ENCODE measurements at places on chromosomes 6 and 20.

- no peak for DNase-seq
Measured at GRCh38 chr6:163702736-163703135, 288.2 kb downstream of the QKI start.

- DNase-seq: no peak
Measured at GRCh38 chr6:90874931-90875330, 288.1 kb upstream of the MAP3K7 start.

DNA sequence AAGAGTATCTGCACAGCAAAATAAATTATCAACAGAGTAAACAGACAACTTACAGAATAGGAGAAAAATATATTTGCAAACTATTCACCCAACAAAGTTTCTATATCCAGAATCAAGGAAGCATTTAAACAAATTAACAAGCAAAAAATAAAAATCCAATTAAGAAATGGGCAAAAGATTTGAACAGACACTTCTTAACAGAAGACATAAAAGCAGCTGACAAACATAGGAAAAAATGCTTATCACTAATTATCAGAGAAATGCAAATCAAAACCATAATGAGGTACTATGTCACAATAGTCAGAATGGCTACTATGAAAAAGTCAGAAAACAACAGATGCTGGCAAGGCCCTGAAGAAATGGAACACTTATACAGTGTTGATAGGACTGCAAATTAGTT is 434.2 kb upstream of the ADGRB3 start:
- no peak for DNase-seq

GRCh38 chr20:1460275-1460674 is 6.4 kb downstream of the NSFL1C start:
- no peak for DNase-seq

DNA sequence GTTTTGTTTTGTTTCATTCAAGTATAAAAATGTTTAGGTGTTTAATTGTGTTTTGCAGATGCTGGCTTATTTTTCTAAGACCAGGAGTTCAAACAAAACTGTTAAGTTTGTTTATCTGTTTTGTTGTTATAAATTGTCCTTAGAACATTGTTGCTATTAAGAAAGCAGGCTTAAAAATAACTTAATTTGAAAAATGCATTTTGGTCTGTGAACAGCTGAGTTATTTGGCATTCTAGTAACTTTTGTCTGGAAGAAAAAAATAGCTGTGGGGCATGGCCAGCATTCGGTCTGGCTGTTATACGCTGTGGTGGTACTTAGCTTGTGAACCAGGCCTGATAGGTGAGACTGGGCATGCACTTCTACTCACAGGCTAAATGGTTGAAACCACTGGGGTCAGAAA is 37.8 kb downstream of the SLX4IP start:
- DNase-seq: no peak

- DNase-seq: no peak
Measured at GRCh38 chr6:10210052-10210451, 204.8 kb downstream of the TFAP2A start.

DNA sequence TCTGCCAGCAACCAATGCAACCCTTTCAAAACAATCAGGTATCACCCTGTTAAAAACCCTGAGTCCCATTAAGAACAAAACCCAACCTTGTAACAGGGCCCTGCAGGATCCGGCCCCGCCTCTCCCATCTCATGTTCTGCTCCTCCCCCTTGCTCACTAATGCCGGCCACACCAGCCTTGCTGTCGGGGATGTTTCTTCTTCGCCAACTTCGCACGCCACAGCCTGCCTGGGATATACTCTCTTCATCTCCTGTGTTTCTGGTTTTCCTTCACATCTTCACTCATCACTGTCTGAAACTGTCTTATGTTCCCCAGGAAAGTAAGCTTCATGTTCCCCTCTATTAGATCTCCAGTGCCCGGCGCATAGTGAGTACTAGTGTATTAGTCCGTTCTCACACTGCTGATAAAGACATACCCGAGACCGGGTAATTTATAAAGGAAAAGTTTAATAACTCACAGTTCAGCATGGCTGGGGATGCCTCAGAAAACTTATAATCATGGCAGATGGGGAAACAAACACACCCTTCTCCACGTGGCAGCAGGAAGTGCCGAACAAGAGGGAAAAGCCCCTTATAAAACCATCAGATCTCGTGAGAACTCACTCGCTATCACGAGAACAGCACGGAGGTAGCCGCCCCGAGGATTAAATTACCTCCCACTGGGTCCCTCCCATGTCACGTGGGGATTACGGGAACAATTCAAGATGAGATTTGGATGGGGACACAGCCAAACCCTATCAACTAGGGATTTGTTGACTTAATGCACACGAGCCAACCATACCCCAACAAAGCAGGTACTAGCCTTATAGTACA is 5.1 kb downstream of the TP53RK start:
- no peak for DNase-seq

DNA sequence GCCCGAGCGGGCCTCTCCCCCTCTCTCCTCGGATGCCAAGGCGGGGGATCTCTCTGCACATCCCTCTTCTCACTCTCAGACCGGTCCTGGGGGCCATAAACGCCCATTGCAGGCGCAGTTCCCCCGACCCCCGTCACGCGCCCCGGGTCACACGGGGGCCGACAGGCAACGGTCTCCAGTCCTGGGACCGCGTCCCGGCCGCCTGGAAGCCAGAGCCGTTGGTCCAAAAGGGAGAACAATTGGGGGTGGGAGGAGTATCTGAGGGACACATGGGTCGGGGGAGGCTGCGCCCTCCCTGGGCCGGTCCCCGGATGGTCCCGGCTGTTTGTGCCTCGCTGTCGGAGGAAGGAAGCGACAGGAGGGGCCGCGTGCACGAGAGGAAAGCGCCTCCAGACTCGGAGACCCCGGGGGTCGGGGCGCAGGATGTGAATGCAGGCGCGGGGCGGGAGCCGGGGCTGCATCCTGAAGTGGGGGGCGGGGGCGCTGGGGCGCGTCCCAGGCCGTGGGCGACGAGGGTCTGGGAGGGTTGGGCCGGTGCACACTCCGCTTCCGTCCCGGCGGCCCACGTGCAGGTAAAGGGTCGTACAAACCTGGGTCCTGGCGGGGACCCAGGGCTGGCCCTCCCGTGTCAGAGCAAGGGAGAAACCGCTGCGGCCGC is 903 bp downstream of the SLC4A11 start:
- no peak for DNase-seq

DNA sequence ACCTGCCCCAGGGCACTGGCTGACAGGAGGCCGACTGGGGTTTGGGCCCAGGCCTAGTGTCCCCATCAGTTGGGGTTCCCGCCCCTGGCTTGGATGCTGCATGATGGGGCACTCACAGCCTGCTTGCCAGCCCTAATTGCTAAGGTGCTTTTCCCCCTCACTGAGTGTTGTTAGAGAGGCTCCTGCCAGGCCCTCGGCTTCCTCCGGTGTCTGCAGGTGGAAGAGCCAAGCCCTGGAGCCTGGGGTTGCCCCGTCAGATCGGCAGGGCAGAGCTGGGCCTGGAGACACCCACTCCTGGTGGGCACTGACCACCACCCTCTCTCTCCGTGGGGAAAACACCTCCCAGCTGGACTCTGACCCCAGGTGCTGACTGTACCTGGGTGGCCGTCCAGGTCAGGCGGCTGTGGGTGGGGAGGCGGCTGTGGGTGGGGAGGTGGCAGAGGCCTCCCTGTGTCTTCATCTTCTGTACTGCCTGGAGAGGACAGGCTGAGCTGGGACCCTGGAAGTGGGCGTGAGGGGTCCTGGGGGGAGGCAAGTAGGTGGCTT is 6.0 kb upstream of the CABLES2 start:
- no peak for DNase-seq

DNA sequence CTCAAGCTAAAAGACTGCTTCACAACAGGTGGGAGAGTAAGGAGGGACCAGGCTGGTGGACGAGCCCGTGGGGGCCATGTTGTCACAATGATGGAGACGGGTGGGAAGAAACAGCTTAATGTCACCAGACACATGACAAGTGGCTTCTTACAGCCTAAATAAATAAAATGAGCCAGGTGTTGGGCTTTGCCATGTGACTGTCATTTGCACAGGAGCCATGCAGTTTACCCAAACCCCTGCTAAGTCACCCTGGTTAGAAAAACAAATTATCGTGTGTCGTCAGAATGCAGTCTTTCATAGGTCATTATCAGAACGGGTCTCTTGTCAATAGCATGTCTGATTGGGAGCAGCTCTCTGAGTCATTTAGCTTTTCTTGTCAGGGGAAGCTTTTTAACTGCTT is 18.5 kb downstream of the BTBD3 start:
- peak; percentile 81 for DNase-seq

GRCh38 chr6:12718015-12718414 is 1.4 kb downstream of the PHACTR1 start:
- DNase-seq: no peak

- DNase-seq: peak; percentile 78
Measured at GRCh38 chr20:41173161-41173721, 35.9 kb downstream of the PLCG1 start.

- DNase-seq: no peak
Measured at GRCh38 chr20:14232650-14233049, 104.8 kb downstream of the FLRT3 start.

- DNase-seq: no peak
Measured at GRCh38 chr6:7417684-7418083, 28.1 kb downstream of the RIOK1 start.

All from NCI-H1417 (cell line).